Stimulated activated CD4-positive, alpha-beta T cell treated with anti-CD3 and anti-CD28 coated beads, Interleukin-2, amount 100 ng/mL, for 48 hours (primary cell): ENCODE measurements at places on chromosomes 3 and 15.

DNA sequence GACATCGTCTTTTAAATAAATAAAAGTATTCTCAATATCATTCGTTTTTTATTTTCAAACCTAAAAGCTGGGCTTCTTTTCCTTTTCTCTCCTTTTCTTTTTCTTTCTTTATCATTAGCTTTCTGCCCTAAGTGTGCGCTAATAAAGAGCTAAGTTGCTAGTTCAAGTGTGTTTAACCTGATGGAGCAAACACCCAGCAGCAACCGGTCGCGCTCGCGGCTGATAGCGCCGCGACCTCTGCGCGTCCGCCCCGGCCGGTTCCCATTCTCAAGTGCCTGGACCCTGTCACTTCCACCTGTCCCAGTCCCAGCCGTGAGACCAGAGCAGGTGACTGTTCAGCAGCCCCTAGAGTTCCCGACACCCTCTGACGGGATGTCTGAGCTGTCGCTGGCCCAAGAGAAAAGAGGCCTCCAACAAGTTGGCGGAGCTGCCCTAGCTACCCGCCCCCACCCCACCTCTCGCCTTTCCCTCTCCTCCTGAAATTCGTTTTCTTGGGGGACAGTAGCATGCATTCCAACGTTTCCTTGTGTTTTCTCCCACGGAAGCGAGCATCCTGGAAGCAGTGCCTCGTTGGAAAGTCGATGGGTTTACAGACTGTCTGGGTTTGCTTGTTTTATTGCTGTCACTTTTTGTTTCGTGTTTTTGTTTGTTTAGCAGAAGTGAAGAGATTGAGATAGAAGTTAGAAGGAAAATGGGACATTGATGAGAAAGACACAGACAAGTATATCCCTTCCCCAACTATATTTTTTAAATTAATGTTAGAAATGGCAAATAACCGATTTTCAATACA is 3.1 kb upstream of the MECOM start:
- no peak for DNase-seq

- DNase-seq: no peak
These were observed 151.6 kb upstream of the CGNL1 start for GRCh38 chr15:57224664-57225063.

GRCh38 chr3:24496529-24497482 is 2.2 kb upstream of the THRB start:
- no peak for DNase-seq

DNA sequence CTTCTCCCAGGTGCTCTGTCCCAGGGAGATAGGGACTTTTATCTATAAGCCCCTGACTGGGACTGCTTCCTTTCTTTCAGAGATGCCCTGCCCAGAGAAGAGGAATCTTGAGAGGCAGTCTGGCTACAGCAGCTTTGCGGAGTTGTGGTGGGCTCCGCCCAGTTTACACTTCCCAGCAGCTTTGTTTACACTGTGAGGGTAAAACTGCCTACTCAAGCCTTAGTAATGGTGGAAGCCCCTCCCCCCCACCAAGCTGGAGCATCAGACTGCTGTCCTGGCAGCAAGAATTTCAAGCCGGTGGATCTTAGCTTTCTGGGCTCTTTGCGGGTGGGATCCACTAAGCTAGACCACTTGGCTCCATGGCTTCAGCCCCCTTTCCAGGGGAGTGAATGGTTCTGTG is 253.8 kb upstream of the ARL6 start:
- DNase-seq: no peak
